Effector CD8-positive, alpha-beta T cell (primary cell): ENCODE measurements at places on chromosomes 16 and 17.

DNA sequence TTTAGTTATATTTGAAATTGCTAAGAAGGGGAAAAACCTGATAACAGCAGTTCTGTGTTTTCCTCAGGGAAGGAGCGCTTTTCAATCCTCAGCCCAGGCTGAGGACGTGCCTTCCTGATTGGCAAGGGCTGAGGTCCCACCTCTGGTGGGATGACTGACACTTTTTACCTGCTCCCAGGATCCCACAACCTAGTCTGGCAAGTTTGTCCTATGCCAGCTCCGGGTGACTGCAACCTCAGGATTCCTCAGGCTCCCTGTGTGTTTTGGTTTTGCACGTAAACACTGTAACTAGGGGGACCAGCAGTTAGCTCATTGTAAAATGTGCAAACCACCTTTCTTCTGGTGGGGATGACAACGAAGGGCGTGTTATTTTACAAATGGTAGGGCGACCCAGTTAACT, 7.5 kb downstream of the MARCHF10 start:
- no peak for DNase-seq

DNA sequence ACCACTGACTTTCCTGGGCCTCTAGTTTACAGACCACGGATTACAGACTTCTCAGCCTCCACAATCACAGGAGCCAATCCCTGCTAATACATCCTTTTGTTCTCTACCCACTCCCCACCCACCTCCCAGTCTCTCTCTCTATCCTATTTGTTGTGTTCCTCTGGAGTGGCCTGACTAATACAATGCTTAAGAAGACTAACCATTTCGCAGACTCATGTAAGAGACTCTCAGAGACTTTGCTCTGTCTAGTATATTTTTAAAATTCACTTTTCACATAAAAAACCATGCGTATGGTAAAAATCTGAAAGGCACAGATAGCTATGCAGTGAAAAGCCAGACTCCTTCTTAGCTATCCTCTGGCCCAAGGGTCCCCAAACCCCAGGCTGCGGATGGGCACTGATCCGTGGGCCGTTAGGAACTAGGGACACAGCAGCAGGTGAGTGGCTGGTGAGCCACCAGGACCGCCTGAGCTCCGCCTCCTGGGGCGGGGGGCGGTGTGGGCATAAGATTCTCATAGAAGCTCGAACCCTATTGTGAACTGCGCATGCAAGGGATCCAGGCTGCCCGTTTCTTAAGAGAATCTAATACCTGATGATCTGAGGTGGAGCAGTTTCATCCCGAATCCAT, 7.6 kb downstream of the PIK3R6 start:
- no peak for DNase-seq

DNA sequence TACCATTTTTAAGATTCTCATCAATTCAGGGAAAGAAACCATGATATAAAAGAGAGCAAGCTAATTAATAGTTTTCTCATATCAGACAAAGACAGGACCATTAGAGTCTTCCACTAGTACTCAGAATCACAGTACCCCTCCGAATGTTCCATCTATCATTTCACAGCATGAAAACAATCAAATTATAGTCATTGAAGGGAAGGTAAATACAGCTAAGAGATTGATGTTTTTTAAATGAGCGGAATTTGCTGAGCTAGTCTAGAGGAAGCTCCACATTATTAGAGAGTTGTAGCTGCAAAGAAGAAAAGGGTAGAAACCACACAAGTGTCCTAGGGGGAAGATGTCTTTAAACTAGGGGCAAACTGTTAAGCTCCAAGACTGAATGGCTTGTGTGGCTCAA, 808.9 kb downstream of the CDH11 start:
- DNase-seq, result no peak

DNA sequence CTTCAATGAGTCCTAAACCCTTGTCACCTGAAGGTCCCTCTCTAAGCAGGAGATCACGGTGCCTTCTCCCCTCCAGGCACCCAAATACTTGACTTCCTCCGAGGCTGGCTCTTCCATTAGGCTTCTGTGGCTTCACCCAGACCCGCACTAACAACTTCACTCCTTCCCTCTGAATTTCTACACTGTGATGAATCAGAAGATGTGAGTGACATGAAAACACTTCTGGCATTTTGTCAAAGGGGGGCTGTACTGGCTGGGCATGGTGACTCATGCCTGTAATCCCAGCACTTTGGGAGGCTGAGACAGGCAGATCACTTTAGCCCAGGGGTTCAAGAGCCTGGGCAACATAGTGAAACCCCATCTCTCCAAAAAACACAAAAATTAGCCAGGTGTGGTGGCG, 72.6 kb upstream of the CNEP1R1 start:
- no peak for DNase-seq

DNA sequence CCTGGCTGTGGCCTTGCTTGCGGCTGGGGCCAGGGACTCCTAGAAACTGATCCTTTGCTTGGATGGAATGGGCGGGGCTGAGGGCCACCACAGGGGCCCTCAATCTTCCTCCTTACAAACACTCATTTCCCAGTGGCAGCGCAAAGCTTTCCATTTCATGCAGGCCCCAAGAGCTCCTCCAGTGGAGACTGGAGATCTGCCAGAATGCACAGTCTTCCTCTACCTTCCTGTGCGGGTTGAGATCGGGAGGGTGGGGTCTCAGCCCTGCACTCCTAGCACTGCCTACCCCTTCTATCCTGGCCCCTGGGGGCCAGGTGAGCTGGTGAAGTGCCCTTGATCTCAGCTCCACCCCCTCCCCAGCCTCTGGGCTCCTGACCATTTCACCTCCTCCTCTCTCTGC, 1.7 kb downstream of the NRN1L start:
- DNase-seq, result no peak

DNA sequence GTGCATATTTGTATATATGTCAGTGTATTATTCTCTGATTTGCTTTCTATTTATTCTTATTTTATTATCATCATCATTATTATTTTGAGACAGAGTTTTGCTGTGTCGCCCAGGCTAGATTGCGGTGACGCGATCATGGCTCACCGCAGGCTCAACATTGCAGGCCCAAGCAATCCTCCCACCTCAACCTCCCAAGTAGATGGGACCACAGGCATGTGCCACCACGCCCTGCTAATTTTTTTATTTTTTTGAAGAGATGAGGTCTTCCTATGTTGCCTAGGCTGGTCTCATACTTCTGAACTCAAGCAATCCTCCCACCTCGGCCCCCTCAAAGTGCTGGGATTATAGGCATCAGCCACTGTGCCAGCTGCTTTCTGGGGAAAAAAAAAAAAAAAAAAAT, 8.4 kb upstream of the ARHGAP17 start:
- no peak for DNase-seq

DNA sequence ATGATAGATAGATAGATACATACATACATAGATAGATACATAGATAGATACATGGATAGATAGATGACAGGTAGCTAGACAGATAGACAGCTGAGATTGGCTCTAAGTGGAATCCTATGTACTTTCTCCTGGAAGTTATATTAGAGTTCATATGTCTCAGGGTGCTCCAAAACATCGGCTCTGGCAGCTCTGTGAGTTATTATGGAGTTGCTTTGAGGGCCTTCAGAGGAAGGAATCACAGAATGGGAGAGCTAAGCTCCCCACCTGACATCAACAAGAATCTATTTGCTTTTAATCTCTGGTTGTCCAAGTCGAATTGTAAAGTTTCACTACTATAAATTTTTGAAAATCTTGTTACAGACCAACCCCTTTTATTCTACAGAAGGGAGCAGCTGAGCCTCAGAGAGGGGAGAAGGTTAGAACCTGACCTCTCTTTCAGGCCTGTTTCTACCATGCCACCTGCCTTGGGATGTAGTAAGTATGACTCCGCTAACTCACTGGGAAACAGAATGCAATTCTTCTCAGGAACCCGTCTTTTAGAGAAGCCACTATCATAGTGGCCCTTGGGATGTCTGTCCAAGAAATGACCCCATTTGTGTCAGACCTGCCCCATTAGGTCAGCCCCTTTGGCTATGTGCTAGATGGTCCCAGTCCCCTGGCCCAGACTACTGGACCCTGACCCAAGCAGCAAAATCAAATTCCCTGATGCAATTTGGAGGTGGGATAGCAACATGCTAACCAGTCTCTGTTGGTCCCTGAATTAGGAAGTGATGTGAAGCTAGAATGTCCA, 18.3 kb downstream of the GP2 start:
- DNase-seq, result no peak

DNA sequence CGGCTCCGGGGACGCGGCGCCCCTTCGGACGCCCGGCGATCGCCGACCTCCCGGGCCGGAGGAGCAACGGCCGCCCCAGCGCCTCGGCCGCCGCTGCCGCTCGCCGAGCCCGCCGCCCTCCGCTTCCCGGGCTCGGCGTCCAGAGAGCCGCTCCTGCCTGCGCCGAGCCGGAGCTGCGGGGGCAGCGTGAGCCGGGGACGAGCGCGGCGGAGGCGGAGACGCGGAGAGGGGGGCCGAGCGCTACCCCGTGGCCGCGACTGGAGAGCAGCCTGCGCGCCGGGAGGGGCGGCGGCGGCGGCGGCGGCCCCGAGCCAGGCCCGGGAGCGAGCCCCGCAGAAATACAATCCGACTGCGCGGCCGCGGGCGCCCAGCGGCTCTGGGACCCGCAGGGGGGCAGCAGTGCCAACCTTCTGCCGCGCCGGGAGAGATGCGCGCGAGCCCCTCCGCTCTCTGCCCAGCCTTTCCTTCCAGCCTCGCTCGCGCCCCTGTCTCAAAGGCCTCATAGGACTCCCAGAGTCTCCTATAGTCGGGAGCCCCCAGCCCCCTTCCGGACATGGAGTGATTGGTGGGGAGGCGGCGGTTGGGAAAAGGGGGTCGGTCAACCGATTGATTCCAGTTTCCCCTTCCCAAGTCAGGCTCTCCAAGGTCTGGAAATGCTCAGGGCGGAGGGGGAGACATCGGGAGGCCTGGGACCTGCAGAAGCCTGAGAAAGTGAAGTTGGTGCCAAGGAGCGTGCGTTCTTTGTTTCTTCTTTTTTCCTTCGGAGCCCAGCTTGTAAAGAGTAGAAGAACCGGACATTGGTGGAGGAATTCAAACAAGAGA, 1.0 kb upstream of the SDK2 start:
- no peak for DNase-seq

DNA sequence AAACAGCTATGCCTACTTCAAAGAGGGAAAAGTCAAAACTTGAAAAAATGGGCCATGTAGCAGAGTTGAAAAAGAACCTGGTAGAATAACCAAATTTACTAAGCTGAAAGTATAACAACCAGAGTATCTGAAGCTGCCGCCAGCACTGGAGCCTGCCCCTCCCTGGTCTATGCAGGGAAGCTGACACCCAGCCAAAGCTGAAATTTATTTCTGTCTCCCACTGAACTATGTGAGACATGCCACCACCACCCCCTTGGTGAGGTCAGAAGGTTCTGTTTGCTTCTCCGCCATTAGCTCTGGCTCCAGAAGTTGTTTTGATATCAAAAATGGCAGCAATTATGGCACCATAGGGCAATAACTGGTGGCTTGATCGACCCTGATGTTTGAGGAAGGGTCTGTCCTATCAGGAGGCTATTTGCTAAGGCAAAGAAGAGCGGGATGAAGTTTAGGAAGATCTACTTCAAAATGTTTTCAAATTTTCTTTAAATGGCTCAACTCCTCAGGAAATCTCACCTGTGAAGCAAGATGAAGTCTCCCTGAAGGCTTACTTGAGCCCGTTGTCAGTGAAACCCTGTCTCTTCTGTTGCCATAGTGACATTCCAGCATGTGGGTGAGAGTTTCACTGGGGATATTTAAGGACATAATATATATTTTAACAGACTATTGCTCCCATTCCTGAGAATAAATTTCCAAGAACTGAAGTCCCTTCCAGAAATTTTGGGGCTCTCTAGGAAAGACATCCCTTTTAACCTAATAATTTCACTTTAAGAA, 122.0 kb downstream of the COPRS start:
- DNase-seq, result no peak

DNA sequence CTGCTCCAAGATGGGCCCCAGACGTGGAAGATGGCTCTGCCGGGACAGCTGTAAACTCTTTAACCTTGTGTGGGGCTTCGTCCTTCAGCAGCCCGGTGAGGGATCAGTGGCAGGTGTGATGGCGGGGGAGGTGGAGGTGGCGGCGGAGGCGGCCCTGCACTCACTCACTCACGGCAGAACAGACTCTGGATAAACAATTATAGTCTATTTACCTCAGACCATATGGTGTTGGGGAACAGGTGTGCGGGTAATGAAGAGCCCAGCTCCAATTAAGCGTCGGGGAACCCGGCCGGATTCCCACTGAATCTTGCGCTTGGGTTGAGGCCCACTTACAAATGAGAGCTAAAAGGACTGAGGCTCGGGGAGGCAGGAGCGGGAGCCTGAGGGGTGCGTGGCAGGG, 104.3 kb upstream of the SDK2 start:
- no peak for DNase-seq

GRCh38 chr16:27429330-27429871, 27.4 kb downstream of the IL21R start:
- no peak for DNase-seq

DNA sequence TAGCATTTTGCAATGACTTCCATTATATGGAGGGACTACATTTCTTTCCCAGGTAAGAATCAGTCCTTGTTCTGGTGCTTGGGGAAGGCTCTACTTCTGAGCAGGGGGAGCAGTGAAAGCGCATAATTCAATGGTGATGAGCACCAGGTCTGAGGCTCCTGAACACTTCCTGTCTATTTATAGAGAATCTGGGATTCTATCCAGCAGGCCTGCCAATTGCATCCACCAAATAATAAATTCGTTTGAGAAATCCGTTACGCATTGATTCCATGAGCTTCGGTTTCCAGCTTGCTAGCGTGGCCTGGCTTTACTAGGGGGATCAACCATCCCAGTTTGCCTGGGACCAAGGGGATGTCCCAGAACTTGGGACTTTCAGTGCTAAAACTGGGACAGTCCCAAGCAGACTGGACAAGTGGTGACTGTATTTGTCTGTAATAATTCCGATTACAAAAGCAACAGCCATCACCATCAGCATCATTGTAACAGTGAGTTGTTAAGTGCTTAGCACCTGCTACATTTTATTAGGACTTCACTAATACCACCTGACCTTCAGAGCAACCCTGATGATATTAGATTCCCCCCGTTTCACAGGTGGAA, 349.9 kb downstream of the MAF start:
- DNase-seq, result no peak

DNA sequence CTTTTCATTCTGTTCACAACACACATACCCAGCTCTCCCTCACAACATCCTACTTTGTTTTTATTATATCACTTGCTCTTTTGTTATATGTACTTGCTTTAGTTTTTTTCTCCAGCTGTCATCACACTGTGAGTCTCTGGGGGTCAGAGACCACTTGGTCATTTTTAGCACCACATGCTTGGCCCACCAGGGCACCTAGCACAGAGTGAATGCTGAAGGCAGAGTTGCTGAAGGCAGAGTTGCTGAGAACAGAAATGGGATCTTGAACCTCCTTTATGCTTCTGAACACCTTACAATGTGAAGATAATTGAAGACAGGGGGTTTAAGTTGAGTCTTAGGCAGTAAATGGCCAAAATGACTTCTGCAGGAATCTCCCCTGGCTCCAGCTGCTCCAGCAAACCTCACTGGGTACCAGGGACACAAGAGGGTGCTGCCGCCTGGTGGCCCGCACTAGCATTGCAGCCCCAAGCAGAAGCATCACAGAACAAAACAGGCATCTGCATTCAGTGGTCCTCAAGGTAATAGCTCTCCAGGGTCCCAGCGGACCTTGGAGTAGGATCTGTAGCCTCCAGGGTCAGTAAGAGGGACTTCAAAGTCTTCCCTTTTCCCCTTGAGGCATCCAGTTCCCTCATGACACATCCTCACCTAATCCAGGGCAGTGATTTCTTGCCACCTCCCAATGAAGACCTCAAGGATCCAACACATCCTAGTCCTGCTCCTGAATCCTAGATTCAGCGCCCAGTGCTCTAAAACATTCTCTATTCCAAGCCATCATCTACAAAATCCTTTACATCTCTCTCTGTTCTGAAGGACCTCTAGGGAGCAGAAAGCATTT, 1972.6 kb downstream of the TP53TG3F start:
- no peak for DNase-seq
